ENCODE measurements at places on chromosomes 3 and 15.

DNA sequence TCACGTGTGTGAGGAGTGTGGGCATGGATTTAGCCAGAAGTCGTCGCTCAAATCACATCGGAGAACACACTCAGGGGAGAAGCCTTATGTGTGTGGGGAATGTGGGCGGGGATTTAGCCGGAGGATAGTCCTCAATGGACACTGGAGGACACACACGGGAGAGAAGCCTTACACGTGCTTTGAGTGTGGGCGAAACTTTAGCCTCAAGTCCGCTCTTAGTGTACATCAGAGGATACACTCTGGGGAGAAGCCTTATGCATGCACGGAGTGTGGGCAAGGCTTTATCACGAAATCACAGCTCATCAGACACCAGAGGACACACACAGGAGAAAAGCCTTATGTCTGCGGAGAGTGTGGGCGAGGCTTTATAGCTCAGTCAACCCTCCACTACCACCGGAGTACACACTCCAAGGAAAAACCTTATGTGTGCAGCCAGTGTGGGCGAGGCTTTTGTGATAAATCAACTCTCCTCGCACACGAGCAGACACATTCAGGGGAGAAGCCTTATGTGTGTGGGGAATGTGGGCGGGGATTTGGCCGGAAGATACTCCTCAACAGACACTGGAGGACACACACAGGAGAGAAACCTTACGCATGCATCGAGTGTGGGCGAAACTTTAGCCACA is 28.1 kb downstream of the ZNF589 start:
- DNase-seq: peak; percentile 89

DNA sequence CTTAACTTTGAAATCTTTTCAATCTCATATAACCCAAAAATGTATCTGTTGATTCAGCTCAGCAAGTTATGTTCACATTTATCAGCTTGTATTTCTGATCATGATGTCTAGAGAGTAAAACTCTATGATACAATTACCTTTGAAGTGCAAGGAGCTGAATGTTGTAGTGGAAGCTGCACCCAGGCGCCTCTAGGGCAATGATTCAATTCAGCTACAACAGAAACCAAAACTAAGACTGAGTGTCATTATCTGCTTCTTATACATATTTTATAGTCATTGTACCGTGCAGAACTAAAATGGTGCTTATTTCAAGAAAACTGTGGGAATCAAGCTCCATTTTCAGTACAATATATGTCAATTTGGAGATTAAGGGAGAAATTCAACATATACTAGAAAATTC is 1237.5 kb downstream of the ZPLD1 start:
- DNase-seq: no peak

GRCh38 chr3:44077267-44077666 is 164.4 kb upstream of the TOPAZ1 start:
- peak; percentile 2 for DNase-seq

- DNase-seq: peak; percentile 14
Observed at GRCh38 chr3:167940241-167940640, 155.5 kb downstream of the GOLIM4 start.

DNA sequence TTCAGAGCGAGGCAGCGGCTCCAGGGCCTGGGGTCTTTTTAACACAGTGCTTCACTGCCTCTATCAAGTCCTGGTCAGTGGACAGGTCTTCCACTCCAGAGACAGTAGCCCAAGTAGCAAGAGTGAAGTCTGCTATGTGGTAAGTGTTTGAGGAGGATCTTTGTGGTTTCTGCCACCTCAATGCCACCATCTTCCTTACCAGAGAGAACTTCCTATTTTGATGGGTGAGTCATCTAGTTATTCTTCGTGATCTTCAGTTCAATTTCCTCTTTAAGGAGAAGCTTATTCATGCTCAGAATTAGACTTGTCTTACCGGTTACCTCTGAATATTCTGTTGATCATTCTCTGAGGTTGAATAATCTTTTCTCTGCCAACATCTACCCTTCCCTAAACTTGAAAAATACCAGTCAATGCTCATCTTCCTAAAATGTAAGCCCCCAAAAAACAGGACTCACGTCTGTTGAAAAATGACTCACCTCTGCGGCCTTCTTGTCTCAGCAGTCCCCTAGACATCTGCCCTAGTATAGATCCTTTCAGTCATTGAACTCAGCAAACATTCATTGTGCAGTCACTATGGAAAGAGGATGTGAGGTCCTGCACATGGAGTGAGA is 32.2 kb upstream of the BCL6 start:
- DNase-seq: no peak

DNA sequence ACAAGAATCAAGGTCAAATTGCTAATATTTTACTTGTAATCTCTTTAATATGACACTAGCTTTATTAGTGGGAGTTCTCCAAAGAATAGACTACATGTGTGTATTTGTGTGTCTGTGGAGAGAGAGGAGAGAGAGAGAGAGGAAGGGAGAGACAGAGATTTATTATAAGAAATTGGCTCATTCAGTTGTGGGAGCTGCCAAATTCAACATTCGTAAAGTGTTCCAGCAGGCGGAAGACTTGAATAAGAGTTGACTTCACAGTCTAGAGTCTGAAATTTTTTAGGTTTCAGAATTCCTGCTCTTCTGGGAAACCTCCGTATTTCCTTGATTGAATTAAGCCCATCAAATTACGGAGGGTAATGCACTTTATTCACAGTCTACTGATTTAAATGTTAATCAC is 4.7 kb upstream of the CLDN1 start:
- DNase-seq: peak; percentile 56

- DNase-seq: peak; percentile 41
Observed at GRCh38 chr3:120280026-120280425, 5.0 kb downstream of the GPR156 start.

DNA sequence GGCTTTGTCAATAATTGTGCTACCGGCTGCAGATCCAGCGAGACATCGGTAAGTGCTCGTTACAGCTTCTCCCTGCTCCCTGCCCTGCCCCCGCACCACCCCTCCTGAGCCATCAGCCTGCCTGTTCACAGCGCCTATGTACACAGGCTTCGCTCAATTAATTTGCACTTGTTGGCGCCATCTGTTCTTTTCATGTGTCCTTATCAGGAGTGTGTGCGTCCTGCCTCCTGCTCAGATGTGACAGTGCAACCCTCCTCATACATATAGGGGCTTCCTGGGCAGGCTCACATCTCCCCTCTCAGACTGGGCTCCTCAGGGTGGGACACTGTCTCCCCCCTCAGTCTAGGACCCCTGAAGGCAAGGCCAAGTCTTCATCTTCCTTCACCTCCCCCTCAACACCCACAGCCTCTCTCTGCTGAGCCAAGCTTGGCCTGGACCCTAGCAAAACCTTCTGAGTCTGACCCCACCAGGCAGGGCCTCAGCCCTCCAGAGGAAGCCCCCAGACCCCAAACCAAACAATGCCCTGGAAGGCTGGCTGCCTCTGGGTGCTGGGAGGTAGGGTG is 54.9 kb downstream of the CYP11A1 start:
- DNase-seq: no peak

- peak; percentile 87 for DNase-seq
Observed at GRCh38 chr3:193826159-193826795, 233.3 kb downstream of the OPA1 start.

- no peak for DNase-seq
Observed at GRCh38 chr3:68728343-68728742, 204.0 kb downstream of the TAFA4 start.

DNA sequence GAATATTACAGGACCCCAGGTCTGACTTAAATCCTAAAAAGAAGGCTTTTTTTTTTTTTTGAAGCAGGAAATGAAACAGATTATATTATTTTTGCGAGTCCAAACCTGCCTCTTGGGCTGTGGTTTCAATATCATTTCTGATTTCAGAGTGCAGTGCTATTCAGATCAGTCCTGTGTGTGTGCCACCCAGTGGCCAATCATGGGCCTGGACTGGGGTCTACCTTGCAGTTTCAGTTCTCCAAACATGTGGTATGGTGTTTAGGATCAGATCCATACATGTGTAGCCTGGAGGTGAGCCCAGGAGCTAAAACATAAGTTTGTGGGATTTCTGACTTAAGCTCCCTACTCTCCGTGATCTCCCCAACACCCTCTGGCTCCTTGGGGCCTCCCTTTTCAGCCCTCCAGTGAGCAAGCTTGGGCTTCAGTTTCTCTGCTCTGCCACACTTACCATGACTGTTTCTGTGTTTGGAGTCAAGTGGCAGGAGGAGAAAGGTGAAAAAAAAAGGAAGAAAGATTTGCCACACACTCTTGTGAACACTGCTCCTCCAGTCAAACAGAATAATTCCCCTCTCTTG is 12.1 kb upstream of the THSD4 start:
- DNase-seq: peak; percentile 41

- peak; percentile 29 for DNase-seq
Observed at GRCh38 chr3:23665741-23666140, 140.0 kb upstream of the UBE2E1 start.

GRCh38 chr3:10783360-10784351 is 32.4 kb upstream of the SLC6A11 start:
- DNase-seq: peak; percentile 17

GRCh38 chr3:134374791-134375581 is 739 bp upstream of the AMOTL2 start:
- DNase-seq: no peak

GRCh38 chr3:64251019-64251418 is 25.8 kb upstream of the PRICKLE2 start:
- peak; percentile 57 for DNase-seq

DNA sequence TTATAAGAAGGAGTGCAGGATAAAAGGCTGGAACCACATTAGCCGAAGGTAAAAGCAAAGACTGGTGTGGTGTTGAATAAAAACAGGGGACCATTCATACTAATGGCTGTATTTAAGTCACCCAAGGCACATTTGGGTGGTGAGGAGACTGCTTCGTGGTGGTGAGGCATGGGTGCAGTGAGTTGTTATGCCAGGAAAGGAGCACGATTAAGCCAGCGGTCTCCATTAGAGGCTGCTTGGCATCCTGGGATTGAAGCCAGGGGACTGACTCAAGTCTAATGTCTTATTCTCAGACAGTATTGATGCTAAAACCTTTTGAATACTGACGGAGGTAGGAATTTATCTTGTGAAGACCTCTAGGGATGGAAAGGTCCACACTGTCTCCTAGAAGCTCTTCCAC is 21.9 kb downstream of the FEM1B start:
- no peak for DNase-seq

DNA sequence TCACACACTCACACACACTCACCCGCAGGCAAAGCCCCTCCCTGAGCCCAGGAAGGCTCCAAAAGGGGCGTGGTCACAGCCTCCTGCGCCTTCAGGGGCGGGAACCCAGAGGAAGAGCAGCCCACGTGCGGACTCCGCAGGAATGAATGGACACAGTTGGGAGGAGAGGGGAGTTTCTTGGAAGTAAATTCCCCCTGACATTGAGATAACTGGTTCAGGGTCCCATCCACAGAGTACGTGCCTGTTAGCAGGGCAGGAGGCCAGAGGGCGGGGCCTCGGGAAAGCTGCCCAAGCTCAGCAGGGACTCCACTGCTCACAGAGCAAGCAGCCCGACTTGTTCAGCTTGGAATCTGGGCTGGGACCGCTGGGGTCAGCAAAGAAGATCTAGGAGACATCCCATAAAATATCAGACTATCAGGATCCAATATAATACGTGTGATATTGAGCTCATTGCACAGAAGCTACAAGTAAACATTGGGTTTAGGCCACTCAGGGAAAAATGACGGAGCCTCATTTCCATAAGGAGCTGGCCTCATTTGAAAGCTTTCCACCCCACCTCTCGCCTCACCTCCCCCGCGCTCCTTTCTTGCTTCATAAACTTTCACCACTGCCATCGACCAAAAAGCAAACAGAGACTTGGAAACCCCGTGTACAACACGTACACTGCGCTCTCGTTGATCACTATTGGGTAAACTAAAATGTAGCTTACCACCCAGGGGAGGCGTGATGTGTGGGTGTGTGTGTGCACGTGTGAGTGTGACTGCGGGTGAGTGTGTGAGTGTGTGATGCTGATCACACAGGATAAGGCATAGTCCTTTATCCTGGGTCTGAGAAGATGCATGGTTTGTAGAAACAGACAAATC is 36.0 kb downstream of the TM2D3 start:
- DNase-seq: peak; percentile 78

DNA sequence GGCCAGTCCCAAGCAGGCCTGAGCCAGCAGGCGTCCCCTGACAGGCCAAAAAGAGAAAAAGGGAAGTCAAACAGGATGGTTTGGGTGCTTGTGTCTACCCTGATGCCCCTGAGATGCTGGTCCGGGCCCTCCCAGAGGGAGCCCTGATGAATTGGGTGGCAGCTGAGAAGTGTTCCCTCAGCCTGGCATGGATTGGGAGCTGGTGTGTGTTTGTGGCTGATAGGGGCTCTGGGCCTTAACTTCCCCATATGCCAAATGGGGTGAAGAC is 1.4 kb downstream of the FBLN2 start:
- no peak for DNase-seq

DNA sequence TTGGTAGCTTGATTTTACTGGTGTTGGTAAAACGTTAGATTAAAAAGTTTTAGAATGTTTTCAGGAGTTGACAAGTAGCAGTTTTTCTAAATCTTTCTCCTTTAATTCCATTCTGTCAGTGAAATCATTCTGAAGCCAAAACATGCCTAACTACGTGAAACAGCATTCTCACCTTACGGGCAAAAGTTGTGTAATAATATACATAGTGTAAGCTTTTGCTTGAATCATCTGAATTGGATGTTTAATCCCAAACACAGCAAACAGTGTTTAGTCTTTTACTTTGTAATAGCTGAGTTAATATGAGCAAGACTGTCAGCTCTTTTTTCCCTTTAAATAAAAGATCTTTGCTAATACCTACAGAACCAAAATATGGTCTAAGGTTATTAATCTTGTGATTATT is 100.6 kb downstream of the CYP19A1 start:
- no peak for DNase-seq

DNA sequence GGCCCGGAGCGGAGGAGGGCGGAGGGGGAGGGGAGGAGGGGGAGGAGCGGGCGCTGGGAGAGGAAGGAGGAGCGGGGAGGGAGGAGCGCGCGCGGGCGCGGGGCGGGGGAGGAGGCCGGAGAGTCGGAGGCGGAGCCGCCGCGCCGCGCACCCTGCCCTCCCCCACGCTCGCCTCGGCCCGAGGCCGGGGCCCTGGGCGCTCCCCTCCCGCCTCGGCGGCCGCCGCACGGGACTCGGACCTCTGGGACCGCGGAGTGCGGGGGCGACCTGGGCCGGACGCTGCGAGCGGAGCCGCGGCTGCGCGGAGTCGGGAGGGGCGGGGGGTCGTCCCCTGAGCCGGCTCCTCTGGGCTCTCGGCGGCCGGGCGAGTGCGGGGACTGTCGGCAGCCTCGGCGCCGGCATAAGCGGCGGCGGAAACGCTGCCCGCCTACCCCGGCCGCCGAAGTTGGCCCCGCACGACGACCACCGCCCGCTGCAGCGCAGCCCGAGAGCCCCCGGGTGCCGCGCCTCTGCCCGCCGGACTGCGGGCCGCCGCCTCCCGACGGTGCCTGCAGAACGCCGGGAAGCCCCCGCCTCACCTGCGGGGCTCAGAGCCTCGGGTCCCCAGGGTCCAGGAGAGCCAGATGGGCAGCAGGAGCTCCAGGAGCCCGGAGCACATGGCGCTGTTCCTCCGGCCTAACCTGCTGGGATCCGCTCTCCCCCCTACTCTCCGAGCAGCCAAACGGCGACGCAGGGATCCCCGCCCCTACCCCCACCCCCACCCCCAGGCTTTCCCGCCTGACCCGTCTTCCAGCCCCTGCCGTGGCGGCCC is 406 bp upstream of the GABRB3 start:
- DNase-seq: peak; percentile 13

GRCh38 chr15:85762039-85762755 is 32.5 kb downstream of the KLHL25 start:
- no peak for DNase-seq

GRCh38 chr3:5126586-5126985 is 4.5 kb downstream of the ARL8B start:
- DNase-seq: peak; percentile 71

GRCh38 chr3:169131690-169132464 is 531.6 kb downstream of the MECOM start:
- no peak for DNase-seq

GRCh38 chr3:183178833-183179549 is 16.5 kb upstream of the LAMP3 start:
- DNase-seq: peak; percentile 24

GRCh38 chr15:38593524-38593923 is 28.9 kb upstream of the RASGRP1 start:
- DNase-seq: no peak

All from amniotic epithelial cell (primary cell).